MV-4-11 (cell line): ENCODE measurements at places on chromosomes 13 and 19.
A peak's percentile ranks its signal among the peaks of the same experiment; 100 is the strongest.

DNA sequence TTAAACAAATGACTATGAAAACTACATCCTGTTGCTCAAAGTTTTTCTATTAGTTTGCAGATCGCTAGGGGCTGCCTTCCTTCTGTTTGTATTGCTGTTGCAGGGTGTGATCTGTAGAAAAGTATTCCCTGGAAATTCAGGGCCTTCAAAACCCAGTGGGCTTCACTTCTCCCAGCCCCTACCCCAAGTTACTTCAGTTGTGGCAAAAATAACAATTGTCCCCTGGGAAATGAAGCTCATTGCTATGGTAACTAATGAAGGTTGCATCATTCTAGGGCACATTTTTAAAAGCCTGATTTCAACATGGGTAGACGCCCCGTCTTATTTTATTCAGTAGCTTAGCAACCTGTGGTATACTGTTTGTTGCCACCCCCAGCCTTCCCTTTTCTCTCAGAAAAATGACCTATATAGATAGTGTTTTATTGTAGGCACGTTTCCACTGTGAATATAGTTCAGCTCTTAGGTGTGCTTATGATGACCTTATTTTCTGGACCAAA lies 60.9 kb downstream of the WDFY2 start:
- DNase-seq = peak; percentile 95

DNA sequence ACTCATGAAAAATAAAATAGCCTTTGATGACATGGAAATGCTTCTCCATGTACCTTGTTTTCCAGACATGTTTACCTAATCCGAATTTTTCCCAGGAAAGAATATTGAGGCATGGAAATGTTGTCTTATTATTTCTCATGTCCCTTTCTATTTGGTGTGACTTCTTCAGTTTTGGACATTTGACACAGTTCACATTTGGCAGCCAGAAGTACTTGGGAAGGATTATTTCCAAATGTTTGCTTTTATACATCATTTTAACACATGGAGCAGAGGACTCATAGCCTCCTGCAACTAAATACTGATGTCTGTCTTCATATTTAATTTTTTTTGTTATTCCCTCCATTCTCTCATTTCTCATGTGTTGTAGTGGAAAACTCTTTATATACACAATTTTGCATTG lies 94.3 kb downstream of the POSTN start:
- DNase-seq = no peak

GRCh38 chr19:31639306-31639705 lies 290.1 kb upstream of the TSHZ3 start:
- peak; percentile 6 for DNase-seq

GRCh38 chr13:78836238-78836784 lies 177.4 kb upstream of the OBI1 start:
- peak; percentile 28 for DNase-seq

DNA sequence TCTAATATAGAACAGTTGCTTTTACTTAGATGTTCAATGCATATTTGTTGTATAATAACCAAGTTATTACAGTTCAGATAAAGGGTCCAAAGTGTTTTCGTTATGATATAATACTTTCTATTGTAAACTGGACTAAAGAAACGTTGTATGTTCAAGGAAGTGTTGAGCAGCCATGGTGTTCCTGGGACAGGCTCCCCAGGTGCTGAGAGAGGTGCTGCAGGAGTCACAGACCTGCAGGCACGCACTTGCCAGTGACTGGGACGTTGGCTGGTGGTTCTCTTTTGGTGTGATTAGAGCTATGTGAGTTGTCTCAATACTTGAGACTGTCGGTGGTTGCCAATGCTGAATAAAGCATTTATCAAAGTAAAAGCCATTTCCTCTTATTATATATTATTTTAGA lies 9.5 kb downstream of the ING1 start:
- DNase-seq = no peak

DNA sequence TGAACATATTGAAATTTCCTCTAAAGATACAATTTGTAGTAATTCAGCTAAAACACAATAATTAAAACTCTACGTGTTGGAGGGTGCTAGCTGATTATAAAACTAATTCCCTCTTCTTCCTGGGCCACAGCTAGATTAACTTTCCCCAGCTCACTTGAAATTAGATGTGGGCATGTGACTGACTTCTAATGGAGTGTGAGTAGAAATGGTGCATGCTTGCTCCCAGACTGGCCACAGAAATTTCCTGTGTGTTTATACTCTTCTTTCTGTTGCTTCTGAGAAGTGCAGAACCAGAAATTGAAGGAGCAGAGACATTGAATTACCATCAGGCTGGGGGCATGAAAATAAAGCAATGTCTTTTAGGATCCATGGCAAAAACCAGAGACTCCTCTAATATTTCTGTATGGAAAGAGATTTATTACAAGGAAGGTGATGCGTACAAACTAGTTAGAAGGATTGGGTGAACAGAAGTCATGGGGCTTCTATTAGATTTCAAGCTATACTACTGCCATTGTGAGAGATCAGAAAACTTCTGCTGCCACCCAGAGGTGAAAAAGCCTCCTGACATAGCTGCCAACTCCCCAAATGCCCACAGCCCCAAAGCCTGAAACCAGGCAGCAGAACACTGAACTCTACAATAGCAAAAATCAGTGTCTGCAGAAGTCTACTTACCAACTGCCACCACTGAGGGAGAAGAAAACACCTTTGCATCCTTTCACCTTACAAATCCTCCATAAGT lies 379.2 kb upstream of the MIR17HG start:
- DNase-seq = peak; percentile 37

- DNase-seq = peak; percentile 29
These were observed 106.7 kb downstream of the KDM4B start for GRCh38 chr19:5075597-5075996.
